Fibroblast of skin of right quadriceps (primary cell): ENCODE measurements at places on chromosomes 2 and 18.
A peak's percentile ranks its signal among the peaks of the same experiment; 100 is the strongest.

- no peak for DNase-seq
These were observed 167.5 kb upstream of the SMAD2 start for GRCh38 chr18:48098007-48098406.

GRCh38 chr2:112692918-112693317 is 27.9 kb upstream of the NT5DC4 start:
- no peak for DNase-seq

- peak; percentile 14 for DNase-seq
These were observed 60.0 kb upstream of the AGAP1 start for GRCh38 chr2:235433860-235434259.

DNA sequence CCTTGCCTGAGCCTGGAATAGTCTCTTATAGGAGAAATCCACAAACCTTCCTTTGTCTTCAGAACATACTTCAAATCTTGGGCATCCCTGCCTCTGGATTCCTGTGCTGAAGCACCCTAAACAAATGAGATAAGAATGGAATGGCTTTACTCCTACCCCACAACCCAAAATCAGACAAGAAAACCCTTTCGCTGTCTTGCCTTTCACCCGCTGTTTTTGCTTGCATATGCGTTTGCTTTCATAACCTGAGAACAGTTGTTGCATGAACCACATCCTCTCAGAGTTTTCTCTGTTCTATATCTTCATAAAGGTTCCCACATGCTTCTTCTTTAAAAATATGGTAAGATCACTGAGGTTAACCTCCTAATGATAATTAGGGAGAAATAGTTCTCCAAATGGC is 132.1 kb upstream of the MAP3K20 start:
- no peak for DNase-seq

- peak; percentile 25 for DNase-seq
These were observed 245.0 kb downstream of the PTGR3 start for GRCh38 chr18:74963820-74964446.

GRCh38 chr2:236164925-236165841 is 3.0 kb downstream of the GBX2 start:
- no peak for DNase-seq

- DNase-seq: no peak
These were observed 198.9 kb downstream of the ADCYAP1 start for GRCh38 chr18:1103537-1103936.

DNA sequence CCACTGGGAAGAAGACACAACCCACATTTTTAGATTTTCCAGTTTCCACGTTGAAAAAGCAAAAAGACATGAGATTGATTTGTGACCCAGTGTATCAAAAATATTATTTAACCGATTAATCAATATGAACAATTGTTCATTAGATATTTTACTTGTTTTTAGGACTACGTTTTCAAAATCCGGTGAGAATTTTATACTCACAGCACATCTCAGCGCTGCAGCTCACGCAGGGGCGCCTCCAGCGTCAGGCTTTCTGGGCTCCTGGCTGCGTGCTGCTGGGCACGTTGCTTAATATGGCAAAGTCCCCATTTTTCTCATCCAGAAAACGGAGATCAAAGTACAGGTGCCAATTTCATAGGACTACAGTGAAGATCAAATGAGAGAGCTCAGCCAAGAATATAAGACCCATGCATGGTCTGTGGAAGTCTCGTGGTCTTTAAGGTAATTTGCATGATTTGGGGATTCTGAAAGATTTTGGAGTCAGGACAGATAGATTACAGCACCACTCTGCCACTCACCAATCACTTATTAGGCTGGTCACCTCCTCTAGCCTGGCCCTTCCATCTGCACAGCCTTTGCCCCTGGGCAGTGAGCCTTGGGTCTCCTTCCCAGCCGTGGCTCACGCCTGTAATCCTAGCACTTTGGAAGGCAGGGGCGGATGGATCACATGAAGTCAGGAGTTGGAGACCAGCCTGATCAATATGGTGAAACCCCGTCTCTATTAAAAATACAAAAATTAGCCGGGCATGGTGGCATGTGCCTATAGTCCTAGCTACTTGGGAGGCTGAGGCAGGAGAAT is 36.2 kb downstream of the PTPN18 start:
- peak; percentile 53 for DNase-seq

DNA sequence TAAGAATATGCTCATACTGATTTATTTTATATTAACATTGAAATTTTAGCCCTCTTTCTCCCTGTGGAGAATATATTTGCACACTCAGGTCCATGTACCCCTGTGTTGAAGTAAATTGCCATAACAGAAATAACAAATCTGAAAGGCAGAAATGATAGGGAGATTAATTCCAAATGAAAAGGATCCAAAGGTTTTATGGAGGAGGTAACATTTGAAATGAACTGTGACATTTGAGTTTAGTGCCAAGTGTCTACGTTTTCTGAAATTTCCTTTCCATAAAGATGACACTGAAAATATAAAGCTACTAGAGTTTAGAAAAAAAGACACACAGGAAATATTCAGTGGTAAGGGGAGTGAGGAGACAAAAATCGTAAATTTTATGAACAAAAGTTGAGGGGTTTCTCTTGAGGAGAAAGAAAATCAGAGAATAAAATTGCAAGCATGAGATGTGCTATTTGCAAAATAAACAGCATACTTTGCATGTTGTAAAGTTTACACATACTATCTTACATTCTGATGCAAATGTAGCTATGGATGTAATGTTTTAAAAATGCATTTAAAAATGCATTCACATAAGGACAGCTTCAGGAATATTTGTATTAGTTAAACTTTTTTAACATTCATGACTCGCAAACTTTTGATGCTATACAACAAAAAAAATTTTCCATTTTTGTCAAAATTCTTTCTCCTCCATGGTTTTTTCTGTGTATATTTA is 69.5 kb downstream of the BAZ2B start:
- DNase-seq: no peak

DNA sequence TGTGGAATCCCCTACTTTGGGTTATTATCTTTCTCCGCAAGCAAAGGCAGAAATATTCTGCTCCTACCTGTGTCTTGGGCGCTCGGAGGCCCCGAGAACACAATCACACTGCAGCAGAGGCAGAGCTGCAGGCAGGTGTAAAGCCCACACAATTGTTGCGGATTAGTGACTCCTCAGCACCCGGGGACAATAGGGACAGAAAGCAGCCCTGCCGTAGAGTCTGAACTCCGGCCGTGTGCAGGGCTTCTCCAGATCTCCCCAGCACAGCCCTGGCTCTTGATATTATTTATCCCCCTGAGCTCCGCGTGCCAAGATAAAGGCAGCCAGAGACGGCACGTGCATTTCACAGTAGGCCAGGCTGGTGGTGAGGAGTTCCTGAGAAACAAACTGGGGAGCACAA is 229.2 kb downstream of the EN1 start:
- no peak for DNase-seq

- no peak for DNase-seq
These were observed 63.9 kb downstream of the DGKD start for GRCh38 chr2:233418052-233418760.

GRCh38 chr2:88638743-88639142 is 11.5 kb upstream of the EIF2AK3 start:
- DNase-seq: peak; percentile 69

DNA sequence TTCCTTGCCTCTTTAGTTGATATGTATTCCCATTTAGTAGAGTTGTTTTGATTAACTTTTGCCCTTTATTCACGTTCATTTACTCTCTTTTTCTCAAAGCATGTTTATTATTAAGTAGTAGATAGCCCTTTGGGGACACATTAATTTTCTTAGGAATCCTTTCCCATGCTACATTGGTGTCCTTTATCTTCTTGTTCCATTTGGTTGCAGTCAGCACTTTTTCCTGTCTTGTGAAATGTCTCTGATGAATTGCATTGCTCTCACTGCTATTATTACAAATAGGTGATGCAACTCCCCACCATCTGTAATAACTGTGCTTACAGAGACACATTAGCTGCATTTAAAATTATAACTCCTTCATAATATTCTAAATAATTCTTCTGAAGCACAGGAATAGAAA is 428.5 kb upstream of the CNTNAP5 start:
- no peak for DNase-seq

DNA sequence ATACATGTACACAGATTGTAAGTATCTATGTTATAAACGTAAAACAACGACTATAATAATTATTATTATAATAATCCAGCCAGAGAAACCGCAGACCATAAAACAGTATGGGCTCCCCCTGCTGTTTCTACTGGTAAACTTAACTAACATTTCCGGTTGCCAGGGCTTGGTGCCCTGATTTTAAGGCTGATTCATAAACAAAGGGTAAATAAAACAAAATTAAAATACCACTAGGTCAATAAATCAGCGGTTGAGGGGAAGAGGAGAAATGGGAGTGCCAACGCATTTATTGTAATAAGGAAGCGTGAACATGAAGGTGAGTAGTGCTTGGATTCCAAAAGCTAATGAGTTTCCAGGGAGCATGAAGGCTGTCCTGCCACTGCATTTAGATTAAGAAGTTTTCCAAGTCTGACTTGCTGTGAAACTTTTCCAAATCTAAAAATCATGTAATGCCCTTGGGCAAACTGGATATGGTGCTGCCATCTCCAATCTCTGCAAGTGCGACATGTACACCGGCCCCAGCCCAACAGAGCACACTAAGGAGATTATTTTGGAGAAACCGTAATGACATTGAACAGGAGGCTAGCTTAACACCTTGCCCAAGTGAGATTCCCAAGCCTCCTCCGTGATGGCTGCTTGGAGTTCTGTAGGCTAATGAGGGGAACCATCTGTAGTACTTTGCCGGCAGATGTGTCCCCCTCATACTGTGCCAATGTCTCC is 50.7 kb upstream of the HNRNPA3 start:
- DNase-seq: no peak

DNA sequence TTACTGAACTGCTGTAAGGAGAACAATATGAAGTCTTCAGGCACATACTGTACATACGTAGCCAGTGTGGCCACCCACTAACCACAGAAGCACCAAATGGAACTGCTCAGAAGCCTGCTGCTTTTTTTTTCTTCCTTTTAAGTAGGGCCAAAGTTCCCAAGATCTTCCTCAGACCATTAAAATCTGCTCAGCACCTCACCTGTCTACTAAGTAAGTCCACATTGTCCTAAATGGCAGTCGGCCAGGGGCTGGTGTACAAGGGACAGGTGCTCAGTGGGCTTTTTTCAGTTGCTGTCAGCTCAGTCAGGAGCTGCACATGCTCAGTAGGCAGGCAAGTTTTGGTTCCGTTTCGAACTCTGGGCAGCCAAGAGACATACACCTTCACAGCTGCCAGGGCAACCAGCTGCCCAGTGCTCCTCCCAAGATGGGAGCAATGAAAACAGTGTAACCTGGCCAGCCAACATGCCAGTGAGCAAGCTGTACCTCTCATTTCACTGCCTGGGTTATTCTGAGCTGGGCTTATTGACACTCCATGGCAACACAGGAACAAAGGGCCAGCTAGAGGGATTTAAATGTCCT is 86.1 kb downstream of the ACVR1 start:
- no peak for DNase-seq

DNA sequence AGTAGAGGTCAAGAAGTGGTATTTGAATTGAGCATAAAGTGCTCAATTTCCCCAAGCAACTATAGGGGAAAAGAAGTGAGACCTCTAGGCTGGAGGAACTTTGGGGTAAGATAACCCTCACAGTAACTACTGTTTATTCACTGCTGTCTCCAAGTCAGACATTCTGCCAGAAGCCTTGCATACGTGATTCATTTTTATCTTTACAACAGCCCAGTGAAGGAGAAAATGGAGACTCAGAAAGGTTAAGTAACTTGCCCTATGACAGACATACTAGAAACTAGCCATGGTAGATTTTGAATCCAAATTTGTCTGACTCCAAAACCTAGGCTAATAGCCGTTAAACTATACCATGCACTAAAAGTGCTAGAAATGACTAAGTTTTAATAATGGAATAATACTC is 28.4 kb downstream of the DNAJC10 start:
- no peak for DNase-seq
